ENCODE measurements at places on chromosomes 3 and 15. TPM values are rescaled to one million over a fixed set of nuclear protein-coding genes. Genes with fewer than 3 reads are reported as not detected.

Gene LRRIQ4
- not detected for total RNA-seq

Gene ATP1B3
- 74.8 TPM for total RNA-seq

DNA sequence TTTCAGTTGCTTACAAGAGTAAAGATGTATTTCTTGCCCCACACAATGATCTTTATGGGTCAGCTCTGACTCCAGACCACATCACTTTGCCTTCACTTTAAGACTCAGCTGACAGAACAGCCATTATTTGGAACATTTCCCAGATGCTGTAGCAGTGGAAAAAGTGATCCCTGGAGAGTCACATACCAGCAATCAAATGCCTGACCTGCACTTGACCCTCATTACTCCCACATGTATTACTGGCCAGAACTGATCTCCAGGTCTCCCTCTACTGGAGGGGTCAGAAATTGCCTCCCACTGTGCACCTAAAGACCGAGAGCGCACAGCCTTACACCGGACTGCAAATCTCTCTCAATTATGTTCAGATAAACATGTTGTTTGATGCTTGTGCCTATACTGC lies 88.6 kb upstream of the ZNF385D start:
- peak; percentile 48 for DNase-seq

GRCh38 chr3:58514405-58514804 lies 22.5 kb downstream of the KCTD6 start:
- DNase-seq, result no peak

DNA sequence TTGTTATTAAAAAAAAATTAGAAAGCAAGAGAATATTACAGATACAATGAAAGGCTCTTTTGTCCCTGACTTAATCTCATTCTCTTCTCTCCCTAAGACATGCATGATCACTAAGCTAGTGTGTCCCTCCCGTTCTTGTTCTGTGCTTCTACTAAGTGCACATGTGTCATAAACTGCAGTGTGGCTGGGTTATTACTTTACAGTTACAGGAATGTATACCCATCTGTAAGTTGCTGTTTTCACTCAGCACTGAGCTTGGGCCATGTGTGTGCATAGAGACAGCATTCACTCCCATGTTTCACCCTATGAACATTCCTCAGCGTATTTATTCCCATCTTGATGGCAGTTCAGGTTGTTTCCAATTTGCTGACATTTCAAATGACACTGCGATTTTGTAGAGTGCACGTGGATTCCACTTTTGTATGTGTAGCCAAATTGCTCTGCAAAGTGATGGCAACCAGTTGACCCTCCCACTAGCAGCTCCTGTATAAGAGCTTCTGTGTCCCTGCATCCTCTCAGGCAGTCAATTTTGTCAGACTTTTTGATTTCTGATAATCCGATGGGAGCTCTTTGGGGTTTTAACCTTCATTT lies 145.8 kb upstream of the UBE2E1 start:
- no peak for DNase-seq

Gene CX3CR1
- total RNA-seq, result not detected

Gene IRAK2
- 27.0 TPM for total RNA-seq

Gene P2RY14
- total RNA-seq, result not detected

GRCh38 chr3:146468671-146469149 lies 651 bp downstream of the PLSCR2 start:
- DNase-seq, result peak; percentile 13

GRCh38 chr3:58307639-58308215 lies 1.4 kb downstream of the HTD2 start:
- DNase-seq, result peak; percentile 81

Gene USP50
- 0.22 TPM for total RNA-seq

DNA sequence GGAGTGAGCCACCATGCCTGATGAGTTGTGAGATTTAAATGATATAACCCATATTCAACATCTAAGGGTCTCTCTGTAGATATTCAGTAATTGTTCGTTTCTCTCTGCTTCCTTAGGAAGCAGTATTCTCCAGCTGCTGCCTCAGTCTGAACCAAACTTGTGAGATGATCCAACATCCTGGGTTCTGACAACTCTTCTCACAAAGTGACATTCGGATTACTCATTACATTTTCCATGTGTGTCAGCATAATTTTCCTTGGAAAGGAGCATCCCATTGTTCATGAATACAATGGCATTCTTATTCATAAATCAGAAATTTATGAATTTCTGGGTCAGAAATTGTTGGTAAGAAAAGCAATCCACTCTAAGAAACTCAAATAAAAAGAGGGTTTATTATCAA lies 15.0 kb upstream of the SEC22A start:
- peak; percentile 84 for DNase-seq

DNA sequence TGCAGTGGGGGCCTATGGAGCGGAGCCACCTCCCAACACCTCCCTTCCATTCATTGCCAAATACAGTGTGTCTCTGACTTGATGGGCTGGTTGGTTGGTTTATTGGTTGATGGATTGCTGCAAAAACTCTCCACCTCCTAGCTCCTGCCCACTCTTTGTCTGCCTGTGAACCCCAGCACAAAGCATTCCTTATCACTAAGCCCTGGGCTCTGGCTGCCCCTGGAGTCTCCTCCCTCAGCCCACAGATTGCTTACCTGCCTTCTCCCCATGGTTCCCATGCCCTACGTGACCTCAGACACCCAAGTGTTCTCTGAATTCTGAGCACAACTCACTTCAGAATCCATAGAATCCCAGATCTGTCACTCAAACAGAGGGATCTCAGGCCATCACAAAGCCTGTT lies 139.1 kb upstream of the TPM1 start:
- DNase-seq, result no peak

DNA sequence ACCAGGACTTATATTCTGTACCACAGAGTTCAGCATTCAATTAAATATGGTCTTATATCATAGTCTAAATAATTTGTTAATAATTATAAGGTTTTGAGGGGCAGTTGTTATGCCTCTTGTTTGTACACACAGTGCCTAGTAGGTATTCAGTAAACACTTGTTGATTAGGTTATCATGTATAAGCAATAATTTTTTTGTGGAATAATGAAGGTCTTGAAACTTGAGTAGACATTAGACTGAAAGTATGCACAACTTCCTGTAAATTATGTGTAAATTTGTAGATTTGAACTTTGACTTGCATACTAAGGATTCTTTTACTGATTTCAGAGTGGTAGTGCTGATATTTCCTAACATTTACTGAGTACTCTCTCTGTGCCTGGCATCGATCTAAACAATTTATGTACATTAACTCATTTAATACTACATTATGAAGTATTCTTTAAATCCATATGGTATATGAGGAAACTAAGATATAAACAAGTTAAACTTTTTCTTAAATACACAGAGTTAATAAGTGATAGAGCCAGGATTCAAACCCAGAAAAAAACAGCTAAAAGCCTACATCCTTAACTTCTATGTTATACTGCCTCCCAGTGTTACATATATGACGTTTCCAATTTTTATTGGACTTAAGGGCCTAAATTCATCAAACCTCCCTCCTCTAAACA lies 65.1 kb downstream of the GLCE start:
- DNase-seq, result peak; percentile 75

DNA sequence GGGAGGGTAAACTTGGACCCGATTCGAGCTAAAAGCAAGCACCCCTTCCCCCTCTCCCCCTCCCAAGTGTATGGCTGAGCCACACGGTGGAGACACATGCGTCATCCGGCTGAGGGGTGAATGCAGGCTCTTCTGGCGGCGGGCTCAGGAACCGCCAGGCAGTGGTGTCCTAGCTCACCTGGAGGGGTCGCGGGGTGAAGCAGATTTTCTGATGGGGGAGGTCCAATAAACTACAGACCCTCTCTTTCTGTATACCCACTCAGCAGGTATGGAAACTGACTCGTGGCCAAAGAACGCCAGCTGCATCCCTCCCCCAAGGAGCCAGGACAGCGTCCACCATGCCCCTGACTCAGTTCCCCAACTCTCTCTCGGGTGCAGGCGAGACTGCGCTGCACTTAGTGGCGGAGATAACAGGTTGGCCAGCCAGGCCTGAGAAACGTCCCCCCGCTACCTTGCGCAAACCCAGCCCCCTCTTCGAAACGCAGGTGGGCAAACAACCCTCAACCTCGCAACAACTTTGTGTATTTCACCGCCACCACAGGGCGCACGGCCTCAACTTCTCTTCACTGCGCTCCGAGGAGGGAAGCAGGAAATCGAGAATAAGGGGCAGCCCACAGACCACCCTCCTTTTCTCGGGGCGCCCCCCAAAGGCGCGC lies 1.3 kb downstream of the MAGI1 start:
- peak; percentile 53 for DNase-seq

Gene OCA2
- total RNA-seq, result not detected

Gene TIPIN
- total RNA-seq, result 4.8 TPM

Gene PODXL2
- total RNA-seq, result 1.3 TPM

Gene KNL1
- total RNA-seq, result 2.0 TPM

GRCh38 chr3:89245612-89246011 lies 138.2 kb downstream of the EPHA3 start:
- DNase-seq, result no peak

GRCh38 chr3:150741497-150742140 lies 21.4 kb downstream of the SIAH2 start:
- DNase-seq, result no peak

GRCh38 chr3:113741086-113741485 lies 5.0 kb downstream of the NAA50 start:
- DNase-seq, result no peak

DNA sequence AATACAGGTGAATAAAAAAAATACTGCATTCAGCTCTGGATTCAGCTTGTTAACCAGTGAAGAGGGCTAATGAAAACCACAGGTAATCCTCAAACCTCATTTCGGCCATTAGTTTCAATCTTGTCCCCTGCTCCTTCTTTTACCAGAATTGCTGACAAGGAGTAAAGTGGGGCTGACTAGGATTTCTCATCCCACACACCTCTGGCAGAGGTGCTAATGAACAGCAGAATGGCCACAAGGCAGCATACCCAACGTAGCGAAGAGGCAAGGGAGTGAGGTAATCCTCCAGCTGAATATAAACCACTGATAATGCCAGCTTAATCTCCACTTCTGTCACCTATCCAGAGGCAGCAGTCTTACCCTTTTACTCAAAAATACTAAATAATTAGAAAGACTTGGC lies 248.8 kb upstream of the CDIN1 start:
- no peak for DNase-seq

Gene FEZF2
- not detected for total RNA-seq

Gene GABRB3
- 0.40 TPM for total RNA-seq

Gene PRC1
- 60.6 TPM for total RNA-seq

DNA sequence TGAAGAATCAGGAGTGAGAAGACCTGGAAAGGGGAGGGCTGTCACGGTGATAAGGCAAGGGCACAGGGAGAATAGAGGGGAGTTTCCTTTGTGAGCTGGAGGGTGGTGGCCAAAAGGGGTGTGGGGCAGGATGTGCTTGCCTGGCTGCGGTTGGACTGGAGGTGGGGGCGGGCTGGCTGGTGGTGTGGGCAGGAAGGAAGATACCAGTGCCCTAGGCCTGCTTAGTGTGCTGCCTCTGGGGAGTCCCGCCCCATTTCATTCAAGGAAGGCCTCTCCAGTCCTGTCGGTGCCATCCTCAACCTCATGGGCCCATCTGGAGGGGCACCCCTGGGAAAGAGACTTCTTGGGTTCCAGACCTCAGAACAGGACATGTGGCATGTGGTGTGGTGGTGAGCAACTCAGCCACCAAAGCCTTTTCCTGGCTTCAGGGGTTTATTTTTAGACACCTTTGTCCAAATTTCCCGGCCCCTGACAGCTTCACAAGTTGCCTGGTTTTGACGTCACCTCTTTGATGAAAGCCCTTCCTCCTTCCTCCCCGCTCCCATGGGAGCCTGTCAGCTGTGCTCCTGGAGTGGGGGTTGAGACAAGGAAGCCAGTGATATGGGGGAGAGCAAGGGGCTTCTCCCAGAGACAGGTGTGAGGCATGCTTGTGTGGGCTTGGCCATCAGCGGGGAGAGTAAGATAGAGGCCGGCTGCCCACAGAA lies 15.6 kb downstream of the TEX264 start:
- DNase-seq, result peak; percentile 82

DNA sequence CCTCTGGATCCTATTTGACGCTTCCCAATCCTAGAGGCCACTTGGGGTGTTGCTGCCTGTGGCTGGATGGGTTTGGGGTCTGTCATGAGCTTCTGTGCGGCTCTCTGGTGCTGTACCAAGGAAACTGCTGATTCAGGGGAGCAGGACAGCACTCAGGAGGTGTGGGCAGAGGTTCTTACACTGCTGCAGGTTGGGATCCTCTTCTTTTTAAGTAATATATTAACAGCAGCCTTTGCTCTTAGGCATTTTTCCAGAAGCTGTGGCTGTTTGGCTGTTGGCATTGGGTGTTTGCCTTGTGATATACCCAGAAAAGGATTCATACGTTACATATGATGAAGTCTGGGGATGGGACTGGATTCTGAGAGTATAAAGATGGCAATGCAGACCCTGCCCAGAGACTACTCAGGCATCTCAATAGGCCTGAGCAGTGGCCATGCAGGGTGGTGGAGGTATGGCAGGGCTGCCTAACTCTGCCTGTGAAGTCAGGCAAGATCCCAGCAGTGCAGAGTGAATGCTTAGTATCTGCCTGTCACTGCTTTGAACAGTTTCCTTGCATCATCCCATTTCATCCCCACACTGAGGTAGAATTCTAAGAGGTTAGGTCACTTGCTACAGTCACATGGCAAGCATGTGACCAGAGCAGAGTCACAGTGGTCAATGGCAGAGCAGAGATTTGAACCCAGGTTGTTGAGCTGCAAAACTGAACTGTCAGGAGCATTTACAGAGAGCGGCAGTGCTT lies 3.9 kb downstream of the ABHD6 start:
- no peak for DNase-seq

DNA sequence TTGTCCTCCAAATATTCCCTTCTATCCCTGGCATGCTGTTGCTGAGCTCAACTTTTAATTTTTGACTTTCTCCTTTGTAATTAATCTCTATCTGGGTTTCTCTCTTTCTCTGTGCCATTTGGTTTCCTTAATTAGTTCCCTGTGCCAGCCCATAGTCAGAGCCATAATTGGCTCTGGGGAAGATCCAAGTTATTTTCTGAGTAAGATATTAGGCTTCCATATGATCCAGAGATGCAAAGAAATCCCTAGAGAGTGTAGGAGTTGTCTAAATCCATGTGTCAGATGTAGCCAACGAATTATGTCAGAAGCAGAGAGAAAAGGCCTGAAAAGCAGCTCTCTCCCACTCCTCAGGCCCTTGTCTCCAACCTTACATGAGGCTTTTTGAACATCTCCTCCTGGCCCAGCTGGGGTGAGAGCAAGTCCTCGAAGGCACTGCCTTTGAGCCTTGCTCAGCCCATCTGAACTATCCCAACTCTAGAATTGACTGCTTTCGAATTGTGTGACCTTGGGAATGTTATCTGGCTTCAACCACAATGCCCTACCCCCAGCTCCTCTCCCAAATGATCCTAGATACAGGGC lies 46.4 kb downstream of the MOBP start:
- no peak for DNase-seq

Gene RARB
- 2.8 TPM for total RNA-seq

GRCh38 chr3:193899001-193899400 lies 236.9 kb upstream of the HES1 start:
- DNase-seq, result no peak
